ENCODE measurements at places on chromosomes 4 and X.

- no peak for DNase-seq
These were observed 17.5 kb upstream of the CORIN start for GRCh38 chr4:47855350-47855749.

- no peak for DNase-seq
These were observed 19.9 kb upstream of the RNF4 start for GRCh38 chr4:2449051-2449450.

- no peak for DNase-seq
These were observed 393.1 kb upstream of the ZFP42 start for GRCh38 chr4:187602339-187603092.

DNA sequence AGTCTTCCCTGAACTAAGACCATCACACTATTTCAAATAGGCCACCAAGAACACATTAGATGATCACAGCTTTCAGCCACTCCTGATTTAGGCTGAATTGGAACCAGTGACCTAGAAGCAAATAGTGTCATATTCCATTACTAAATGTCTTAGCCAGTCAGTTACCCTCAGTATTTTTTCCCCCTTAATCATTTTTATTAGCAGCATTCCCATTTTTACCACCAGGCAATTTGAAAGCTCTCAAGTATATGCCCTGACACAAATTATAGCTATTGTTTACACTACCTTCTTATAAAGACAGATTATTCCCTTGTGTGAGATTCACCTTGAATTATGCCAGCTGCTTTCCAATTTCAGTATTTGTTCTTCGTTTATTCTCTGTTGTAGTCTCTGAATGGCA, 1146.9 kb downstream of the PDHA2 start:
- no peak for DNase-seq

DNA sequence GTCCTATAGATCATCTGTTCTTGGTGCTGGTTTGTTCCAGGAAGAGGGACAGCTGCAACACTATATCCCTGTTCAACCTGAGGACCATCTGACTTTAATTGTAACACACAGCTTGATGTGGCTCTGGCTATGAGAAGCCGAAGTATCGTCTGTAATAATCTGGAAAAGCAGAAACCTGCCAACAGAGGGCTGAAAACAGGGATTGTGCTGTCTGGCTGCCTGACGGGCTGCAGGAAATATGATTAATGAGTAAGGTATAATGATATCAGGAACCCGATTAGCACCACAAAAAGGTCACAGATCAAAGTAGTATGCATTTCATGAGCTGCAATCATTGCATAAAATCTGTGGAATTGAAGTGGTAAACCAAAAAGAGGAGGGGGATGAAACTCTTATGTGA, 170.4 kb upstream of the MAB21L2 start:
- no peak for DNase-seq

- DNase-seq = no peak
These were observed 44.8 kb upstream of the MTMR1 start for GRCh38 chrX:150648296-150648940.

DNA sequence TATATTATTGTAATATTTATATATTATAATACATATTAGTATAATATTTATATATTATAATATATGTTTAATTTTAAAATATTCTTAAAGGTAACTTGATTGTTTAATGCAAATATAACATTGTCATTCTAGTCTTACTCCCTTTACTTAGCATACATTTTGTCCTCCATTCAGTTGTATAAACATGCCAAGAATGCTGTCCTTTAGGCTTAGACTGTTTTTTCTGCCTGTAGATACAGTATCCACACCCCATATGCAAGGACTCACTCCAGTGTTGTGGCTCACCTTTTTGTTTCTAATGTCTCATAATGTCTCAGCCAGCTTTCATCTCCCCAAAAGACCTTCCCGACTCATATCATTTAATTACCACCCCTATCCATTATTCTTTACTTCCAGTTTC, 2110.0 kb downstream of the PCDH7 start:
- no peak for DNase-seq

GRCh38 chrX:5051831-5052491, 1176.7 kb downstream of the NLGN4X start:
- DNase-seq = peak; percentile 72

- no peak for DNase-seq
These were observed 6.2 kb downstream of the NR0B1 start for GRCh38 chrX:30302956-30303355.

GRCh38 chr4:105210916-105211315, 64.2 kb downstream of the TET2 start:
- no peak for DNase-seq

DNA sequence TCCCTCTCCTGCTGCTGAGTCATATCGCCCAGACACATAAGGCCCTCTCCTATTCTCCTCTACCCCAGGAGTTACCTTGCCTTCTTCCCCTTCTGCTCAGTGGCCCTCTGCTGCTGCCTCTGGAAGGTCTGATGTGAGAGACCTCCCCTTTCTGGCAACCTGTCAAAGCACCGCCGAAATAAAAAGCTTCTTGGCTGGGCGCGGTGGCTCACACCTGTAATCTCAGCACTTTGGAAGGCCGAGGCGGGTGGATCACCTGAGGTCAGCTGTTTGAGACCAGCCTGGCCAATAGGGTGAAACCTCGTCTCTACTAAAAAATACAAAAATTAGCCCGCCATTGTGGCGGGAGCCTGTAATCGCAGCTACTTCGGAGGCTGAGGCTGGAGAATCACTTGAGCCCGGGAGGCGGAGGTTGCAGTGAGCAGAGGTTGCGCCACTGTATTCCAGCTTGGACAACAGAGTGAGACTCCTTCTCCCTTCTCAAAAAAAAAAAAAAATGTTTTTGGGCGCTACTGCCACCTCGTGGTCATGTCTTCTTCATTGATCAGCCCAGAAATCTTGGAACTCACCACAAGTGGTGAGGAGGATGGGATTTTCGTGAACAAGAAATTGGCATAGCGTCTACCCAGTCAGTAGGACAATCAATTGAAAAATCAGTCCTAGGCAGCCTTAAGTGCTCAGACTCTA, 8.6 kb upstream of the ZXDA start:
- no peak for DNase-seq

GRCh38 chrX:96314985-96315384, 369.7 kb upstream of the DIAPH2 start:
- DNase-seq = no peak

GRCh38 chr4:113471146-113471860, 290.2 kb downstream of the CAMK2D start:
- DNase-seq = no peak

DNA sequence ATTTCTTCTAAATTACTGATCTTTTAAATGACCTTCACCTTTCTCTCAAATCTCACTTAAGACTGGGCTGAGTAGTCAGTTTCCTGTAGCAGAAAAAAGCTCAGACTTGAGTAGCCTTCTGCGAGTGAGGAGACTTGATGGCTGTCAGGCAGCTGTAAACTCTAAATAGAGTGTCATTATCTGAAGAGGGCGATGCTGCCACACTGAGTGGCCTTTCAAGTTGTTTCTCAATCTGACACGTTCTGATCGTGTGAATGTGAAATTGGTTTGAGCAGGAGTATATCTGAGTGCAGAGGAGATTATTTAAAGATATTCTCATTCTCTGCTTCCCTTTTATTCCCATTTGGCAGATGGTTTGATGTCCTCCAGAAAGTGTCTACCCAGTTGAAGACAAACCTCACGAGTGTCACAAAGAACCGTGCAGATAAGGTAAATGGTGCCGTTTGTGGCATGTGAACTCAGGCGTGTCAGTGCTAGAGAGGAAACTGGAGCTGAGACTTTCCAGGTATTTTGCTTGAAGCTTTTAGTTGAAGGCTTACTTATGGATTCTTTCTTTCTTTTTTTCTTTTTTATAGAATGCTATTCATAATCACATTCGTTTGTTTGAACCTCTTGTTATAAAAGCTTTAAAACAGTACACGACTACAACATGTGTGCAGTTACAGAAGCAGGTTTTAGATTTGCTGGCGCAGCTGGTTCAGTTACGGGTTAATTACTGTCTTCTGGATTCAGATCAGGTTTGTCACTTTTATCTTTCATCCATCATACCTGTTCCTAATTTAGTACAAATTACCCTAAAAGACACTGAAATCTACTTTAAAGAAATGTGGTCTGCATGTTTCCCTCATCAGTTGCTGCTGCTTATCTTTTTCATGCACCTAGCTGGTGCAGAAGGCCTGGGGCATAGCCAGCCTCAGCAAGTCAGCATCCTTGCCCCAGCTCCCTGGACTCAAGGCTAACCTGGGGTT, 74.3 kb upstream of the MSANTD1 start:
- no peak for DNase-seq

- DNase-seq = no peak
These were observed 58.6 kb upstream of the MSX1 start for GRCh38 chr4:4800646-4801408.

GRCh38 chr4:133275246-133275645, 126.2 kb downstream of the PCDH10 start:
- DNase-seq = no peak

DNA sequence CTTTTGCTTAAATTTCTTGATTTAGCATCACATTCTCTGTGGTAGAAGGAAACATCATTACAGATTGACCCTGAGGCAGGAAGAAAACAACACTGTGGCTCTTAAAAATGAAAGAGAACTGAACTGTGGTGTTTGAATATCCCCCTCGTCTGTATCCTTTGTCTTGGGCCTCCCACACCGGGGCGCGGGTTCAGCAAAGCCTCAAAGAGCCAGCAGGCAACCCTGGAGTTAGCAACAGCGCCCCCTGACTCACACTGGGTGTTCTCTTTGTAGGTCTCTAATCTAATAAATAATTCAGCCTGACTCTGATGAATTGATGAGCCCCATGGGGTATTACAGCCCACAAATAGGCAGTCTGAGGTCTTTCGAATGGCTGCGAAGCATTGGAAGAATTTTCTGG, 46.1 kb upstream of the CTSO start:
- no peak for DNase-seq

DNA sequence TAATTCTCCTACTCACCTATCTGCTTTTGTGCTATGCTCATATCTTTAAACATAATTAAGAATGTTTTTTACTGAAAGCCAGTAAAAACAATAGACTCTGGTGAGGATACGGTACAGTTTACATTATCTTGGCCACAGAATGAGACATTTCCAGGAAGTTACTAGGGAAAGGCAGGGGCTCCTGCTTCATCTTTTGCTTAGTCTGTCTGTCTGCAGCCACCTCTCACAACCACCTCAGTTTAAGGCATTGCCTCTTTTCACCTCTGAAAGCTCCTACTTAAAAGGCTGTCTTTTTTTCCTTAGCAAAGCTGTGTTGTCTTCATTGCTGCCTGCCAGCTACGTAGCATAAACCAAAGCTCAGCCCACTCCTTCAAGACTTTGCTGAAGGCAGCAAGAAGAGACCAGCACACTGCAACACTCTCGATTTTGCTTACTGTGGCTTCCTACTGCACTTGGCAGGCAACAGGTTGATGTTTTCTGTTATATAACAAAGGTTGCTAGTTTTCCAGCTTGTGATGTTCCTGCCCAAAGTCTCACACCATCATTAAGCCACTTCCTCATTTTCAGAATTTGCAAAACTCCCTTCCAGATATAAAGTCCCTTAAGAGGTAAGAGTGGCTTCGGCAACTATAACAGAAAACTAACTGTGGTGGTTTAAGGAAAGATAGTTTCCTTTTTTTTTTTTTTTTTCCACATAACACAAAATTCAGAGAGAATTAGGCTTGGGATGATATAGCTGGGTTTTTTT, 432.9 kb downstream of the GRXCR1 start:
- DNase-seq = no peak

GRCh38 chrX:24266996-24267395, 46.9 kb downstream of the SUPT20HL2 start:
- DNase-seq = no peak

- DNase-seq = no peak
These were observed 23.3 kb upstream of the REPS2 start for GRCh38 chrX:16923157-16923556.

DNA sequence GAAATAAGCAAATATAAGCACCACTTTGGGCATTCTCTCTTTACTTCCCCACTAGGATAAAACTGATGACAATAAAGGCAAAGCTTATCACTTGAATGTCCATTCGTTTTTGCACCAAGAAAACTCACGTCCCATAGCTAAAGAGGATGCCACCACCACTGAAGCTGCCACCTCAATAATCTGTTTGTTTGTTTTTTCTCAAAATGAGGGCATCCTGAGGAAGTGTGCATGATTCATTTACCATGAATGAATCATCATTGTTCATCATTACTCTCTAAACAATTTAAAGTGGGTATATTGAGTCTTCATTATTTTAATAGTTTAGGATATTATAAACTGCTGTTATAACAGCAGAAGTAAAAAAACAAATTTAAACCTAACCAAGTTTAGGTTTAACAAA, 168.2 kb downstream of the DCTD start:
- no peak for DNase-seq

DNA sequence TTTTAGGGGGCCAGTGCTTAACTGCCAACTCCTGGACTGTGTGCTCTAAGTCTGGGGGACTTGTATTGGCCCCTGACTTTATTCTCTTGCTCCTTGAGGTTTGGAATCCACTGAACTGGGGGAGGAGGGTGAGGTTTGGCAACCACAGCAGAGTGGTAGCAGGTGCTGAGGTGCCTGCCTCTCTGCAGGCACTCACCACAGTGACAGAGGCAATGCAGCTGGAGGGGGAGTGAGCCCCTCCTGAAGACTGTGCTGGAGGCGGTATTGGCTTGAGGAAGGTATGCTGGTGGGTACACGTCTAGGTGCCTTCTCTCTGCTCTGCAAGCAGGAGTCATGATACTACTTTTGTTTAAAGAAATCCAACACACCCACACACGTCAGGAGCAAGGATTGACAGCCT, 24.6 kb downstream of the CFAP299 start:
- no peak for DNase-seq

DNA sequence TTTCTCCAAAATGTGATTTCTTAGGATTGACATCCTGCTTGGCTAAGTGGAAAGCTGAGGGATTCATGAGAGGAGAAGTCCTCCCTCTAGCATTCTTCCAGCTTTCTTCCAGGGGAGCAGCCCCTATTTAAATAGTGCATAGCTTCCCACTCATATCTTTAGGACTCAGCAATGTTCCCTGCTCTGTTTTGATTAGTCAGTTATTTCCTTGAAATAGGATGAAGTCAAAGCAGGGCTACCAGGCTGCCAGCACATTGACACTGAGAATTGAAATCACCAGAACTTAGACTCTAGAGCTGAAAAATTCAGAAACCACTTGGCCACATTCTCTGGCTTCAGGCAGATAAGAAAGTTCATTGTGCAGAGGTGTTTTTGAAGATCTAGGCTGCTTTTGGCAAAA, 74.7 kb upstream of the SMAD1 start:
- DNase-seq = no peak

- no peak for DNase-seq
These were observed 247.7 kb upstream of the ARSJ start for GRCh38 chr4:114226968-114227760.

DNA sequence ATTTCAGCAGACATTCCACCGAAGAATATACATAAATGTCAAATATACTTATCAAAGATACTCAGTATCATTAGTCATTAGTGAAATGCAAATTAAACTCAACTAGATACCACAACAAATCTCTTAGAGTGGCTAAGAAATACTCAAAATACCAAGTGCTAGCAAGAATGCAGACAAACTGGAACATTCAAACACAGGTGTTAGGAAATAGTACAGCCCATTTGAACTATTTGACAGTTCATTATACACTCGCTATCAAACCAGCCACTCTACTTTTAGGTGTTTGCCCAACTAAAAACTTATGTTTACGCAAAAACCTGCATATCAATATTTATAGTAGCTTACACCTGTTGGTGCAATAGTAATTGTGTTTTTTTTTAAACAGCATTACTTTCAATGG, 8.8 kb downstream of the ADAM29 start:
- DNase-seq = no peak

GRCh38 chr4:81923140-81923539, 450.7 kb downstream of the HNRNPD start:
- DNase-seq = no peak

All from right atrium auricular region (tissue), 2 donors.